Pericardium fibroblast (primary cell): ENCODE measurements at places on chromosomes 7 and 10. TPM values are rescaled to one million over a fixed set of nuclear protein-coding genes. Genes with fewer than 3 reads are reported as not detected.

The C10orf105 gene
- 0.12 TPM in 1 of 2 replicates, not detected in the other for total RNA-seq

The WNT16 gene
- total RNA-seq, result 0.09 TPM in 1 of 2 replicates, not detected in the other

The UCN3 gene
- not detected in 2 replicates for total RNA-seq

The ZNF248 gene
- total RNA-seq, result 2.8 and 2.9 TPM in 2 replicates

The TMEM130 gene
- under 0.01 and 1.8 TPM in 2 replicates for total RNA-seq

The KCND2 gene
- 0.68 and 1.2 TPM in 2 replicates for total RNA-seq

The TSPAN33 gene
- 0.47 and 2.2 TPM in 2 replicates for total RNA-seq

The SH3PXD2A gene
- 25.2 and 54.0 TPM in 2 replicates for total RNA-seq

The C10orf53 gene
- total RNA-seq, result not detected in 2 replicates

The CDHR3 gene
- total RNA-seq, result 2.0 and 3.9 TPM in 2 replicates

The TRIM73 gene
- under 0.01 and 0.70 TPM in 2 replicates for total RNA-seq

The SLC26A3 gene
- total RNA-seq, result not detected in 2 replicates

The PTF1A gene
- not detected in 2 replicates for total RNA-seq

The MRLN gene
- total RNA-seq, result not detected in 2 replicates

The CHN2 gene
- 0.43 and 7.7 TPM in 2 replicates for total RNA-seq
